ENCODE measurements at places on chromosomes 6 and 20.
A peak's percentile ranks its signal among the peaks of the same experiment; 100 is the strongest.

- DNase-seq = no peak
These were observed 31.8 kb downstream of the PLCB4 start for GRCh38 chr20:9100691-9101090.

- no peak for DNase-seq
These were observed 51.5 kb downstream of the SLC23A2 start for GRCh38 chr20:4949833-4950178.

GRCh38 chr20:4045741-4046140 lies 30.4 kb upstream of the RNF24 start:
- DNase-seq = no peak

- DNase-seq = no peak
These were observed 59.3 kb downstream of the UBE3D start for GRCh38 chr6:83006270-83006905.

- no peak for DNase-seq
These were observed 23.5 kb upstream of the SIM1 start for GRCh38 chr6:100488244-100488643.

DNA sequence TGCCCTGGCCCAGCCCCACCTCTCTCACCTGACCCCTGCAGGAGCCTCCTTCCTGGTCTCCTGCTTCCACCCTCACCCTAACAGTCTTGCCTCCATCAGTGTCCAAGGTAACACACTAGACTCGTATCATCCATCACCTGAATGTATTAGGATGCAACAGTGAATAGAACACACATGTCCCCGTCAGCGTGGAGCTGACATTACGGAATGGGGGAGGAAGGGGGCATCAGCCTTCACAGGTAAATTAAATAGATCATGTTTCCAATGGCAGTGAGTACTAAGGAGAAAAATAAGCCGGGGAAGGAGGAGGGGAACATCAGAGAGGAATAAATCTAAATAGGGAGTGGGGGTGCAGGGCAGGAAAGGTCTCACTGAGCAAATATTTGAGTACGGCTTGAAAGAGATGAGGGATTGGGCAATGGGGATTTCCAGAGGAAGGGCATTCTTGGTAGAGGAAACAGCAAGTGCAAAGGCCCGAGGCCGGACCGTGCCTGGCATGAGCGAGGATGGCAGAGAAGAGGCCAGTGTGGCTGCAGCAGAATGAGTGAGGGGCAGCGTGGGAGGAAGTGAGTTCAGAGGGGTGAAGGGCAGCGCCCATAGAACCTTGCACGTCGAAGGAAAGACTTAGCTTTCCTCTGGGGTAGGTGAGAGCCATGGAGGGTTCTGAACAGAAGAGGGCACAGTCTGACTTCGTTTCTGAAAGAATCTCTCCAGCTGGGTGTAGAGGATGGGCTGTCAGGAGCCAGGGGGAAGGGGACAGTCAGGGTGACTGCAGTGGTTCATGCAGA lies 110.1 kb upstream of the PTPN1 start:
- DNase-seq = no peak

DNA sequence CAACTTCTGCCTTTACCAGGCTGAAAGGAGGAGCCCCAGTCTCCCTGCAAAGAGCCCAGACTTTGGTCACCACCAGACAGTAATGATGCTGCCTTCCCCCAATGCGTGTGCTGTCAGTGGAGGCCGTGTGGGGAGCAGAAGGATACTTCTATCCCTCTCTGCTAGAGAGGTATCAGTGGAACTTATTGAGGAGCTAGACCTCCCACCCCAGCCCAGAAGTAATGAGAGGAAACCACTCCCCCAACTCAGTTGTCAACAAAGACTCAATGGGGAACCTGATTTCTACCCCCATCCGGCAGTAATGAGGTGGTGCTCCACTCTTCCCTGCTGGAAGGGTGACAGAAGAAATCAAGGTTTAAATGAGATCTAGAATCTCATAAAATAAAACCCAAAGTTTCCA lies 4.4 kb upstream of the WFDC8 start:
- no peak for DNase-seq

DNA sequence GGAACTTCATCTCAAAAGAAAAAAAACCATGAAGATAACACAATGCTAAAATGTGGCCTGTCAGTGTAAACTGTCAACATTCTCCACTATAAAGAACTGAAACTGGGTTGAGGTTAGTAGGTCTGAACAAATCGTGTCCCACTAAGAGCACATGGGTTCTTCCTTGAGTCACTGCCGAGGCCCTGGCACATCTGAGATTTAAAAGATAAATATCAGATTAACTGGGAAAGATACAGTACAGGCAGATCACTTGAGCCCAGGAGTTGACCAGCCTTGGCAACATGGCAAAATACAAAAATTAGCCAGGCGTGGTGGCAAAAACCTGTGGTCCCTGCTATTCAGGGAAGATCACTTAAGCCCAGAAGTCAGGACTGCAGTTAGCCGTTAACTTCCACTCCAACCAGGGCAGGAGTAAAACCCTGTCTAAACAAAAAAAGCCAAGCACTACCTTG lies 5.6 kb downstream of the EEF1A1 start:
- DNase-seq = no peak

DNA sequence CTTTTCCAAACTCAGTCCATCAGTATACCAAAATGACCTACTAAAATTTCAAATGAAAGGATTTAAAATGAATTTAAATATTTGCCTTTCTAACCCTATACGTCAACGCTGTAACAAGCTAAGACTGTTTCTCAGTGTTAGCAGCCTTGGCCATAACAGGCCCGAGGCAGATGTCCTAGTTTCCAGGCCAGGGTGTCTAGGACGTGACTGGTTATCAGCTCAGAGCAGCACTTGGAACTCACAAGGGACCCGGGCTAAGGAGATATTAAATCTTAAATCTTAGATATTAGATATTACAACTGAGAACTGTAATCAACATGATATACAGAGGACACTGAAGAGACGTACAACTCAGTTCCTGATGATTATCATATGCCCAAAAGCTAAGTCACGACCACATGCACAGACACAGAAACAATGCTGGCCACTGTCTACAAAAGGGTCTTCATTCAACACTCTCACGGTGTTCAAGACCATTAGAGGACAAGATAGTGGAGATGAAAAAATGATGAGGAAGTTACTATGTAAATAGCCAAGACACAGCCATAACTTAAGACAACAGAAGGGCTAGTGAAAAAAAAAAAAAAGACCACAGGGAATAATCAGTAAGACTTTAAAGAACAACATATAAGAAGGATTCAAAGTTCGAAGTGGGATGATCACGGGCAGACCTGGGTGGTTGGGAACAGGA lies at the start of gene CLDN20:
Gene CLDN20 (plus strand): TSS at position 641 of the 691 bp plus-strand sequence. CDS start 11,707 bp downstream, outside the sequence.
- DNase-seq = no peak

DNA sequence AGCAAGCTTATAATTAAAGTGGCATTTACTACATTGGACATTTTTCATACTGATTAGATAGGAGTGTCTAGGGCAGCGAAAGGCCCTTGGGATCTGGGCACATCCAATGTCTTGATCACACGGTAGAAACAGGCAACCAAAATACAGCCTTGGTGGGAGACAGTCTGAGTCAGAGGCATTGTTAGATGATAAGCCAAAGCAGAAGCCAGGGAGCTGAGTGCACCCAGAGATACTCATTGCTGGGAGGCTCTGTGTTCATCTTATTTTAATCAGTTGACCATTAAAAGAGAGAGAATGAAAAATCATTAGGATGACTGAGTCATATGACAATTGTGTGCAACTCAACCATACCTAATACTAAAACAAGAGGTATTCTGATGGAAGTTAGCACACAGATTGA lies 109.5 kb downstream of the LCA5 start:
- no peak for DNase-seq

- DNase-seq = no peak
These were observed 39.9 kb upstream of the TGM2 start for GRCh38 chr20:38205001-38205400.

DNA sequence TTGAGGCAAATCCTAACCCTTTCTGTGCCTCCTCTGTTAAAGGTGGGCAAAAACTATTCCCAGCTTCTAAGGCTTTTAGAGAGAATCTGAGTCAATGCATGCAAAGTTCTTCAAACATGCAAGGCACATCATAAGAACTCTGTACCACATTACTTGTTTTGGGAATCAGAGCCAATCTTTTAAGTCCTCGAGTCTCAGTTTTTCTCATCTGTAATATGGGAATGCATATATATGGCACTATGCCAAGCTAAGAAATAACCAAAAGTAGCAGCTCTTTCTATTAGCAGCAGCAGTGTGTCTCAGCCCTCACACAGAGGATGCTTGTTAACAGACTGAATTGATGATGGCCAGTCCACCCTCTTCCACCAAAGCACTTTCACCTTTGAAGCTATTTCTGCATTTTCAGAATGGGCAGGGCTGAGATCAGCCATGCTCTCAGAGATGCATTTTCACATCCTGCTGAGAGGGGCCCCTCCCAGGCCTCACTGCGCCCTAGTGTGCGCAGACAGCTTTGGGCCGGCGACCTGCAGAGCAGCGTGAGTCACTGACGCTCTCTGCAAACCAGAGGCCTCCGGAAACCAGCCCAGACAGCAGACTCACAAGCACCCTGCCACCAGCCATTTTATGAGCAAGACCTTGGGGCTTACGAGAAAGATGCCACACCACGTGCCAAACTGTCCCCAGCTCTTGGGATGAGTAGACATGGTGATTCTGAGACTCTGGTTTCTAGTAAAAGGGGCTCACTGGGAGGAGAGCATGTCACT lies 138.0 kb downstream of the NFATC2 start:
- no peak for DNase-seq

GRCh38 chr6:158707821-158708195 lies 58.0 kb downstream of the SYTL3 start:
- DNase-seq = no peak

- no peak for DNase-seq
These were observed 4.3 kb downstream of the GFRA4 start for GRCh38 chr20:3658716-3659491.

- DNase-seq = no peak
These were observed 37.1 kb upstream of the SLC4A11 start for GRCh38 chr20:3275966-3276679.

DNA sequence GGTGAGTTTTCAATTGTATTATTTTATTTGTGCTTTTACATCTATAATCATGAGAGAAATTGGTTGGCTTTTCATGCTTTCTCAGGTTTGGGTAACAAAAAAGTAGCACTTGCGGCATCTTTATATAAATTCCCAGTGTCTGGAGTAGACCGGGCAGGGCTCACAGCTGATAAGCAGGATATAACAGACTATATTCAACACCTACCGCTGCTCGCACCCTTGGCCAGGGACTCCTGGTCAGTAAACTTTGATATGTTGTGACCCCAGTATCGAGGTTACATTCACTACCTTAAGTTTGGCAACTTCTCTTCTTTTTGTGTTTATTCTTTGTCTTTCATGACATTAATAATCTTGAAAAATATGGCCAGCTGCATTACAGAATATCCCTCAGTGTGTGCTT lies 343.4 kb downstream of the TBC1D32 start:
- no peak for DNase-seq

GRCh38 chr6:169112483-169113320 lies 140.9 kb downstream of the THBS2 start:
- DNase-seq = no peak

DNA sequence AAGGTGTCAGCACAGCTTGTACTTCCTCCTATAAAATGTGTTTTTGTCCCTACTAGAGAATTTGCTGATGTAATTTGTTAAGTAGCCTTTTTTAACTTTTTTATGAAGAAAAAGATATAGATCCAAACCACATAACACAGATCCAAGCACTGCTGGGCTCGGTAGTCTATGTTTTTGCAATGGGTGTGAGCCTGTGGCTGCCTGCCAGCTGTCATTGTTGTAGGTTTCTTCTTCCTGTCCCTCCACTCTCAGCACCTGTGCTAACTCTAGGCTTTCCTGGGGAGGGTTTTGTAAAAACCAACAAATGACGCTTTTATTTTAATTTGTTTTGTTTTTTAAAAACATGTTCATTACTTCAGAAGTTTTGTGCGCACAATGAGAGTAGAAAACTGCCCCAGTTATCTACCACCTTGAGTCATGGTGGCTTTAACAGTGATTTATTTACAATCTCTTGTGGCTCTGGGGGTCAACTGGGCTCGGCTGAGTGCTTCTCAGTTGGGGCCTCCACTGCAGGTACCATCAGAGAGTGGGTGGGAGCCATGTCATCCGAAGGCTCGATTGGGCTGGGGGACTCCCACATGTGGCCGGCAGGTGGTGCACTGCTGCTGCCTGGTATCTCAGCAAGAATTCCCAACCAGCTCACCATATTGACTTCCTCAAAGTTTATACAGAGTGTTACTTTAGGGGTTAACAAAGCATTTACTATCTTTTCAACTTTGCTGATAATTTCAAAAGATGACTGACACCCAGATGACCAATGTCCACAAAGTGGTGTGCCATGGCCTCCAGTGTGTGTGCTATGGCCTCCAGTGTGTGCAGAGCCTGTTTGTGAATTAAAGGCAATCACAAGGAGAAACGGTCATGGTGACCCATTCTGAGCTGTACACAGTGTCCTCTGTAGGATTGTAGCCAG lies 3.0 kb upstream of the CCR6 start:
- no peak for DNase-seq

GRCh38 chr6:33967966-33968724 lies 164.3 kb upstream of the MLN start:
- no peak for DNase-seq

GRCh38 chr6:154448448-154449096 lies 61.9 kb downstream of the CNKSR3 start:
- peak; percentile 62 for DNase-seq

GRCh38 chr6:5457983-5458683 lies 196.8 kb downstream of the FARS2 start:
- no peak for DNase-seq

- DNase-seq = no peak
These were observed 67.0 kb downstream of the NOX3 start for GRCh38 chr6:155388591-155388990.
